ENCODE measurements at places on chromosomes 6 and 20. TPM values are rescaled to one million over a fixed set of nuclear protein-coding genes. Genes with fewer than 3 reads are reported as not detected.

Gene RPS18
- total RNA-seq = 1,431 TPM

Gene CALHM5
- total RNA-seq = not detected

GRCh38 chr6:360764-361373, 30.7 kb upstream of the IRF4 start:
- DNase-seq = no peak

DNA sequence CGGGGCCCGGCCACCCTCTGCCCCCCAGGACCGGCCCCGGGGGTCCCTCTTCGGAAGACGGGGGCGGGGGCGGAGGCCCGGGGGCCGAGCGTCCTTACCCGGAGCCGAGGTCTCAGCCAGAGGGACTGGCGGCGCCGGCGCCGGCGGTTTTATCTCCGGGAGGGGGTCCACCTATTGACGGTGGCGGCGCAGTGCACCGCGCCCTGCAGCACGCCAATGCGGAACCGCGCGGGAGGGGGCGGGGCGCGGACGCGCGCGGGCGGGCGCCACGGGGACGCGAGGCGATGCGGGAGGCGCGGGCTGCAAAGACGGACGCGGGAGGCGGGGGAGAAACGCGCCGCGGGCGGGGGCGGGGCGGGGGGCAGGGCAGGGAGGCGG, at the start of gene EEF1A2:
Gene EEF1A2, minus strand, starts transcription at position 124 of the 378 bp plus-strand sequence. CDS start 1,320 bp downstream, outside the sequence.
- DNase-seq = no peak

Gene PI3
- total RNA-seq = not detected

DNA sequence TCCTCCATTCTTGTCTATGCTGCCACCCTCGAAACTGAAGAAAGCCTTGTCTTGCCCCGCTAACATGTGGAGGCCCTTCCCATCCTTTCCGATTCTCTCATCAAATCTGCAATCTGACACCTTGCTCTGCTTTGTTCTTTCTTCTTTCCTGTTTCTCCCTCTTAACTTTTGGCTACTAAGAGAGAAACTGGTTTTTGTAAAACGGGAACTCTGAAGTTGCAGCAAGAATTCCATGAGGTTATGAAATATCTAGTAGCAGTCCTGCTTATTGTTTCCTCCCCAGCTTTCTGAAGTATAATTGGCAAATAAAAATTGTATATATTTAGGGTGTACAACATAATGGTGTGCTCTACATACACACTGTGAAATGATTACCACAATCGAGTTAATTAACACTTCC, 80.2 kb downstream of the MAP7 start:
- DNase-seq = no peak

DNA sequence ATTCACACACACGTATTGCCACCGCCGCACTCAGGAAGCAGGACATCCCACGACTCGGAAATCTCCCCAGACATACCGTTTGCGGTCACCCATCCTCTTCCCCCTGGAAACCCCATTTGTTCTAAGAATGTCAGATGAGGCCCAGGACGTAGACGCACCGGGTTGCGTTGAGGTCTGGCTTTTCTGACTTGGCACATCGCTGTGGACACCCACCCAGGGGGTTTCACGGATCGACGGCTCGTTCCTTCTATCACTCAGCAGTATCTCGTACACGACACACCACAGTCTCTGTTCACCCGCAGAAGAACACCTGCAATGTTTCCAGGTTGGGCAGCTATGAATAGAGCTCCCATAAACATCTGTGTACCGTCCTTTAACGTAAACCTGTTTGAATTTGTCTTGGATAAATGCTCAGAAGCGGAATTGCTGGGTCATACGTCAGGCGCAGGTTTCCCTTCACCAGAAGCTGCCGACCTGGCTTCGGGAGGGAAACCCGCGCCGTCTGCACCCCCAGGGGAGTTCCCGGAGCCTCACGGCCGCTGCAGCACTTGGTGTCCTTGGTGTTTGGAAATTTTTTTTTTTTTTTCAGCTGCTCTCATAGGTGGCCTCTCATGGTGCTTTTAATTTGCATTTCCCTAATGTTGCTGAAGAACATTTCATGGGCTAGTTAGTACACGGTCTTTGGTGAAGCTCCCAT, 9.3 kb upstream of the EEF1A2 start:
- DNase-seq = peak; percentile 41

Gene PRR18
- not detected for total RNA-seq

DNA sequence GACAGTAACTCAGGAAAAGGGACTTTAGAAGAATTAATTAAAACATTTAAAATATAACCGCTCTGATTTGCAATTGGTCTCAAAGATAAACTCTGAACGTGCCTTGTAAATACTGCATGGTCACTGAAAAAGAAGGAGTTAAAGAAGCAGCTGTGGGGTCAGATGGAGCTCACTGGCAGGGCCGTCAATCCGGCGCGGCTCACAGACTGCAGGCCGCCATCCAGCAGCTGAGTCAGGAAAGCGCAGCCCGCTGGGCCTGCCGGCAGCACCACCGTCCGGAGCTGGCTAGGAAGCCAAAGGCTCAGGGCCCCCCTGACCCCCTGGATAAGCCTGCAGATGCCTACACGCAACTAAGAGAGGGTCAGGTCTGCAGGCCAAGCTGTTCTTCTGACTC, 54.2 kb upstream of the FRMD1 start:
- no peak for DNase-seq

- no peak for DNase-seq
These were observed 289.7 kb upstream of the RNF24 start for GRCh38 chr20:4305091-4305490.

DNA sequence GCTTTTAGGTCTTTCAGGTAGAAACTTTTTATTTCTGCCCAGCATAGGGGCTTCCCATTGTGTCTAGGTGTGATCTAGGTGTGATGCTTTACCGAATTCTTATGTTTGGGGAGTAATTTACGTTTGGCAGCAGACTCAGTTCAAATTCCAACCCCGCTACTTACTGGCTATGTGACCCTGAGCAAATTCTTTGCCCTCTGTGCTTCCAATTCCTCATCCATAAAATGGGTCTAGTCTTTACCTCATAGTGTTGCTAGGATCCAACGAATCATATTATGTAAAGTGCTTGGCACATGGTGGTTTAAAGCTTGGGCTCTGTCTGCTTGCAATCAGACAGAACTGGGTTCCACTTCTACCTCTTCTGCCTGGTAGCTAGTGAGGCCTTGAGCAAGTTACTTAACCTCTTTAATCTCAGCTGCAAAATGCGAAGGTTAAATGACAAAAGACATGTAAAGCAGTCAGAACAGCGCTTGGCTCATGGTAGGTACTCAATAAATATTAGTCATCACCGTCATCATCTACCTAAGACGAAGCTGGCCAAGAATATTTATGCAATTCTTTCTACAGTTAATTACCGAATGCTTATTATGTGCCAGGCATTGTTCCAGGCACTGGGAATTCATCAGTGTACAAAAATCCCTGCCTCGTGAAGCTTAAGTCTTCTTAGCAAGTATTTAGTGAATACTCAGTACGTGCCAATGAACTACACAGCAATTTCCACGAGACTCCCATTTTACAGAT, 1.0 kb downstream of the NSFL1C start:
- DNase-seq = no peak

Gene RBCK1
- total RNA-seq = 157 TPM

GRCh38 chr6:159257846-159258245, 88.6 kb downstream of the FNDC1 start:
- DNase-seq = no peak

DNA sequence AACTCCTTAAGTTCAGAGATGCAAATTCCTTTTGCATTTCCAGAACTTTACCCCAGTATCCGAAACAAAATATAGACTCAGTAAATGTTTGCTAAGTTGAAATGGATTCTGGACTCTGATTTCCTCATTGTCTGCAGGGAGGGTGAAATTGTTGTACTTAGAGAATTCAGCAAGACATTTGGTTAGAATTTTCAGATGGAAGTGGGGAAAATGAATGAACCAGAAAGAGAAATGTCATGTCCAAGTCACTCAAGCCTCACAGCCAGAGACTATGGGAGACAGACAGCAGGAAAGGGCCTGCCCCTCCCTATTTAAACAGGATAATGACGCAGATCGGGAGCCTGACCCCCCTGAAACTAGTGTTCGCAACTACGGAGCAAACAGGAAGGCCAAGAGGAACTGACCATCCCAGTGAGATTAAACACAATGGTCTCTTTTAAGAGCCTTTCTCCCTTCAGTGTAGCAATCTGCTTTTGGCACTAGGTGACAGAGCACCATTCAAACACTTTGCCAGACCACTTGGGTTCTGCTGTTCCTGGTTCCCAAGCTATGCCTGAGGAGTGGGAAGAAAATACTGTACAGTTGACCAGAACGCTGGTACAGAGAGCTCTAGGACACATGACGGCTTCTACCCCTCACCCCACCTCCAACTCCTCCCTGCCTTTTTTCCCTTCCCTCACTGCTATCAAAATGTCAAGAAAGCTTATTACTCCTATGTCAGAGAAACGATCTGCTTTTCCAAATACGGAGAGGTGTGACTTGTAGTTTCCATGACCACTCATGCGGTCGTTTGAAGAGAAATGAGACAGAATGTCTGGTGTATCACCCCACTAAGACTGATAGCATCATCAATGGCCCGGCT, 13.7 kb downstream of the NEDD9 start:
- DNase-seq = no peak

- DNase-seq = no peak
These were observed 116.3 kb downstream of the KIF13A start for GRCh38 chr6:17871189-17871519.

Measured in natural killer cell treated with Interleukin-12 subunit alpha and Interleukin-12 subunit beta and Interleukin-15 and Interleukin-18, amount 100 ng/mL, for 72 hours (primary cell).